EH (cell line): ENCODE measurements at places on chromosomes 13 and 19.

DNA sequence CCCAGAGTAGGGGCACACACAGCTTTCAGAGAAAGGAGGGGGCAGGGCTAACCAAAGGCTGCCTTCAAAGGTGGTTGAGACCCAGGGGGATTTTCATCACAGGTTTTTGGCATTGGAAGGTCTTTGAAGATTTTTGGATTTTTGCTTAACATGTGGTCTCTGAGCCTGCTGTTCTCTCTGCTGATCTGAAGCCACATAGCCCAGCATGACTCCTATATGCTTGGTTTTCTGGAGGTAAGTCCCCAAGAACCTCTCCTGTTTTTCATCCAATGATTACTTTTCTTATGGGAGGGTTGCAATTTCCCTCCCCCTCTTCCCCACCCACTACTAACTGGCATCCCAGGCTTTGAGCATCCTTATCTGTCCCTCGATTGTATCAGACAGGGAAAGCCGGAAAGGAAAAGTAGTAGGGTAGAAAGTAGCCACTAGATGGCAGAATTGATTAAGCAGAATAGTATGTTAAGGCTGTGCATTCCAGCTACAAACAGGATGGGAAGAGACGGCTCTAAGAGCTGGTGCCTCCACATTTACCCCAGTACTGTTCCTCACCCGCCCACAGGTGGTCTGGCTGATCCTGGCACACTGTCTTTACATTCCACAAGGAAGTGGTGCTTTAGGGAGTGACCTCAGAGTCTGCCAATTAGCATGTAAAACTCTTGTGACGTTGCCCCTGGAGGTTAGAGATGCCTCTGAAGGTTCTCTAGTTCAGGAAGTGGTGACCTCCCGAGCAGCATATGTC is 218.9 kb upstream of the EDNRB start:
- peak; percentile 79 for DNase-seq

- DNase-seq = no peak
These were observed 89.0 kb downstream of the CDK8 start for GRCh38 chr13:26342898-26343297.

DNA sequence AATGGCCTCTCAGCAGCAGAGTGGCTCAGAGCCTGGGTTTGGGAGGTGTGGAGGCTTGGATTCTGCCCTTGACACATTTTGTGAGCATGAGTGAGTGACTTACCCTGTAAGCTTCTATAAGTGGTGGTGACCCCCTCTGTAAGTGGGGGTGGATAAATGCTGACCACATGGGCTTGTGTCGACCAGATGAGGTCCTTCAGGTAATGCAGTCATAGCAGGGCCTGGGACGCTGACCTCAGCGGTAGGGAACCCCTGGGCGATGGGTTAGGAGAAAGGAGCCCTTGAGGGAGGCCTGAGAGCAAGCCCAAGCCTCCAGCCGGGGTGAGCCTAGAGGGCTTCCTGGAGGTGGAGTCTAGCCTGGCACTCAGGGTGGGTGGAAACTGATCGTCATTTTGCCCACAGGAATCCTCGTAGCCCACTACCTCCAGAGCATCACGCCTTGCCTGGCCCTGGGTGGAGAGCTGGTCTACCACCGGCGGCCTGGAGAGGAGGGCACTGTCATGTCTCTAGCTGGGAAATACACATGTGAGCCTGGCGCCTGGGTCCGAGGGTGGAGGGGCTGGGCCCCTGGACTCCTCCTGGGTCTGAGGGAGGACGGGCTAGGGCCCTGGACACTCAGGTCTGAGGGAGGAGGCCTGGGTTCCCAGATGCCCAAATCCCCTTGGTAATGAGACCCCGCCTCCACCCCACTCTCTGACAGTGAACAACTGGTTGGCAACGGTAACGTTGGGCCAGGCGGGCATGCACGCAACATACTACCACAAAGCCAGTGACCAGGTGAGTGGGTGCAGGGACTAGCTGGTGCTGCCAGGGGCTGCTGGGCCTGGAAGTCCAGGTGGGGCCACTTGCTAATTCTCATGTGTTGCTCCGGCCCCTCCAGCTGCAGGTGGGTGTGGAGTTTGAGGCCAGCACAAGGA is 5.0 kb upstream of the APOE start:
- DNase-seq = no peak

- DNase-seq = no peak
These were observed 474.2 kb downstream of the KLF5 start for GRCh38 chr13:73532987-73533510.

DNA sequence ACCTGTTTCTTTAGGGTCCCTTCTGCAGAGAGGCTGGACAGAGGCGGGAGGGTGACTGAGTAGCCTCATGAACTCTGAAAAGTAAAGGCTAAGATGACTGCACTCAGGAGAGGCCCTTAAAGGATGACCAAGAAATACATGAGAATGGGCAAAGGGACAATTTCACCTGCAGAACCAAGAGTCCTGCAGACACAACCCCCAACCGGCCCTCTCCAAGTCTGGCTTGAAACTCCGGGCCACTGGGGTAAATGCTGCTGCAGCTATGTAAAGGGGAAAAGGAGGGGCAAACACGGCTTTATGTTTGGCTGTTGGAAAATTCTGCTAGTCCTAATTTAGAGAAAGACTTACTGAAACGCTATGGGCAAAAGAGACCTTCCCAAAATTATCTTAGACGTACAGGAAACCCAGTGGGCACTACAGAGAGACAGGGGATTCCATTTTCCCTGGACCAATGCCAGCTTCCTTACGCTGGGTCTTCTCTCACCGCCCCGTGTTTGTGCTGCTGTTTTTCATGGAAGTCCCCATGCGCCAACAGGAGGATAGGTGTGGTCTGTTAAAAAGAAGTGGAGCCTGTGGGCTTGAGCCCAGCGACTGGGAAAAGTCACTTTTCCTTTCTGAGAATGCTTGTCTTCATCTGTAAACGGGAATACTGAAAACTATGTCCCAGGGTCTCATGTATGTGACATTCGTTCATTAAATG is 10.6 kb downstream of the COL4A2 start:
- DNase-seq = no peak

- no peak for DNase-seq
These were observed 34.7 kb upstream of the UBAC2 start for GRCh38 chr13:99165753-99166587.
